Activated CD4-positive, alpha-beta T cell treated with anti-CD3 and anti-CD28 coated beads, Interleukin-2, amount 10 ng/mL, durations not matched to agents 24 days and 14 days (primary cell): ENCODE measurements at places on chromosomes 5 and 9. TPM values are rescaled to one million over a fixed set of nuclear protein-coding genes. Genes with fewer than 3 reads are reported as not detected.

SURF6 gene
- total RNA-seq, result 27.4 and 28.8 TPM in 2 replicates

TMC1 gene
- not detected in 2 replicates for total RNA-seq

GGTA1 gene
- total RNA-seq, result 0.14 TPM in 1 of 2 replicates, not detected in the other

TAF11L12 gene
- not detected in 2 replicates for total RNA-seq

DCAF10 gene
- total RNA-seq, result 14.5 and 17.8 TPM in 2 replicates

DNA sequence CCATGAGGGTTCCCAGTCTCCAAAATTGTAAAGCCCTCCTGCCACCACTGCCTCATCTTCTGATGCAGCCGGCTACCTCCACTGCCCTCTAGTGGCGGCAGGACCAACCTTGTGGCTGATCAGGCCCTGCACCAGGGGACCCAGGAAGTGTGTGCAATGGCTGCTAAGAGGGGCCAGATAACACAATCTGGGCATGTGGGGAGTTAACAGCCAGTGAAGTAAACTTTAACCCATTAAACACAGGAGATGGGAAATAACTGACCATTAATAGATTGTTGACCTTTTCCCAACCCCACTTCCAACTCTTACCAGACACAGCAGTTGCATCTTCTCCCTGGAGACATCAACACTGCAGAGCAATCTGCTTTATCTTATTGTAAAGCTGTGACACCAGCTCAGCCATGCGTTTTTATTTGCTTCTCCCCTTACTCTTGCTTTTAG lies 63.3 kb downstream of the FREM1 start:
- H3K4me3 ChIP-seq, result no peak overlapping the region
- peaks cover 9% of the 10 kb centered on the region for H3K27me3 ChIP-seq
- H3K27ac ChIP-seq, result no peak overlapping the region
- peak; percentile 87 for DNase-seq

- no peak overlapping the region for H3K4me3 ChIP-seq
- H3K27me3 ChIP-seq, result no peaks in the 10 kb centered on the region
- H3K4me1 ChIP-seq, result peaks cover 2% of the 10 kb centered on the region
- H3K36me3 ChIP-seq, result peaks cover 13% of the 10 kb centered on the region
These were observed 1.8 kb downstream of the ACTL7A start for GRCh38 chr9:108863891-108864290.

DNA sequence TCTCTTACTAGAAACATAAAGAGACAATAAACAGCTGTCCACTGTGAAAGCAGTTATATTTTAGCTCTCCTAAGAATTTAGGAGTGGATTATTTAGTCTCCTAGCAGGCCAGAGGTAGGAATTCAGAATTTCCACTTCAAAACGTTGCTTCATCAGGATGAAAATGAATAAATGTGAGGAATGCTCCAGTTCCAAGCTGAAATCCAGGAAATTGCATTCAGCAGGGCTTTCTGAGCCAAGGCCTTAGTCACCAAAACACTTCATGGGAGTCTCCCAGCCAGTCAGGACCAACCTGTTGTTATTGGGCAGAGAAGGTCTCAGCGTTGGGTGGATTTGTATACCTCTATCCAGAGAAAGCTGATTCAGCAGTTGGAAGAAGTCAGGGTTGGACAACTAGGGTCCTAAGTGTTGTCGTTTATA lies 1040.3 kb downstream of the TLE1 start:
- DNase-seq, result no peak
- no peaks in the 10 kb centered on the region for H3K27me3 ChIP-seq
- H3K4me1 ChIP-seq, result no peaks in the 10 kb centered on the region
- no peaks in the 10 kb centered on the region for H3K36me3 ChIP-seq
- H3K4me3 ChIP-seq, result no peak overlapping the region

DNA sequence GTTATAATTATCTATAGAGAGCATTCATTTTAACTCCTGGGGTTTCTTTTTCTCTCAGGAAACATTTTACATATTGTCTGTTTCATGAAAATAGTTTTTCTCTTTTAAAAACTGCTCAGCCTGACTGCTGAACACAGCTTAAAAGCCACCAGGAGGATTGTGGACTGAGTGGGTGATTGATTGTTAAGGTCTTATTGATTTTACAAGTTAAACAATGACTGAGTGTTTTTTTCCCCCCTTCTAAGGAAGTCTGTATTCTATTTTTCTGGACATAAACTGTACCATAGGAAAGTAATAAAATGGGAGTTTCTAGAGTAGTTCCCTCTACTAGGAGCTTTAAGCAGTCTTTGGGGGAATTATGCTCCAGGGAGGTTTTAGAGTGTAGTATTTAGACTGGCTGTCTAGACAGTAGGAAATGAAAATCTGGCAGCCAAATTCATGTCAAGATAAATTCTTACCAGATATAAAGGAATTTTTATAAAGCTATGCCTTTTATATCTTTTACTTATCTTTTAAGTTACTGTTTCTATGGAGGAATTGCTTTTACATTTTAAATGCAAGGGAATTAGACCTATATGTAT lies 463.9 kb downstream of the PRR16 start:
- no peaks in the 10 kb centered on the region for H3K27me3 ChIP-seq
- no peak overlapping the region for H3K4me3 ChIP-seq
- no peak for DNase-seq
- no peaks in the 10 kb centered on the region for H3K36me3 ChIP-seq
- H3K27ac ChIP-seq, result no peak overlapping the region
- no peaks in the 10 kb centered on the region for H3K4me1 ChIP-seq

DNA sequence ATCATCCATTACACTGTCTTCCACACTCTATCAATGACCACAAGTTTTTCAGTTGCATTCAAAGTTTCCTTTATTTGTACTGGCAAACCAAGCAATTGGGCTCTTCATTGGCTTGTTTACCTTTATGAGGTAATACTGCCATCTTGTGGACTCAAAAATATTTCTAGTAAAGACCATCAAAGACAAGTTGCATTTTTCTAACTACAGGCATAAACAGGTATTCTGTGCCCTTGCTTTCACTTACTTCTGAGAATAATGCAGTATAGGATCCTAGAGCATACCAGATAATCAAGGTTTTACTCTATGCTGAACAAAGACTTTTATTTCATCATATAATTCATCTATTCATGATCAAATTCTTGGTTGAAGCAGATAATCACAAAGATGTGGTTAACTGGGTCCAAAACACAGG lies 173.7 kb upstream of the POU5F2 start:
- no peaks in the 10 kb centered on the region for H3K27me3 ChIP-seq
- H3K27ac ChIP-seq, result no peak overlapping the region
- no peak overlapping the region for H3K4me3 ChIP-seq
- H3K4me1 ChIP-seq, result no peaks in the 10 kb centered on the region
- no peaks in the 10 kb centered on the region for H3K36me3 ChIP-seq

- peaks cover 3% of the 10 kb centered on the region for H3K27me3 ChIP-seq
- H3K4me3 ChIP-seq, result no peak overlapping the region
- H3K27ac ChIP-seq, result no peak overlapping the region
- no peaks in the 10 kb centered on the region for H3K36me3 ChIP-seq
- no peak for DNase-seq
- H3K4me1 ChIP-seq, result peaks cover 5% of the 10 kb centered on the region
These were observed 16.2 kb downstream of the ROPN1L start for GRCh38 chr5:10457682-10458574.

GRCh38 chr5:78586251-78586650 lies 62.3 kb downstream of the LHFPL2 start:
- no peak for DNase-seq
- H3K4me1 ChIP-seq, result no peaks in the 10 kb centered on the region
- no peaks in the 10 kb centered on the region for H3K36me3 ChIP-seq
- H3K4me3 ChIP-seq, result no peak overlapping the region

DNA sequence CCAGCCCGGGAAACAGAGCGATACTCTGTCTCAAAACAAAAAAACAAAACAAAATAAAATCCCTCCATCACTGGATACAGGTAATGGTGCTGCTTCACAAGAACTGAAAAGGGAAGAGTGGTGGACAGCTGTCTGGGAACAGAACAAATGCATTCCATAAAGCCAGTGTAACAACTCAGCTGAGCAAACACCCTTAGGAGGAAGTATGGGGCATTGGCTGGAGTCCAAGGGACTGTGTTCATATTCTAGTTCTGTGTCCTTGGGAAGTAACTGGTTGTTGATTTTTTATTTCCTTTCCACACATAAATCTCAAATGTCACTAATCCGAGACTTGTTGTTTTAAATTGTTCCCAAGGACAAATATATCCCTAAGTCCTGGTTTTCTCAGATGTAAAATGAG lies 38.3 kb downstream of the HTR1A start:
- H3K27ac ChIP-seq, result no peak overlapping the region
- no peak overlapping the region for H3K4me3 ChIP-seq
- no peaks in the 10 kb centered on the region for H3K36me3 ChIP-seq
- no peaks in the 10 kb centered on the region for H3K27me3 ChIP-seq

- no peak overlapping the region for H3K27ac ChIP-seq
- no peaks in the 10 kb centered on the region for H3K27me3 ChIP-seq
- H3K36me3 ChIP-seq, result no peaks in the 10 kb centered on the region
- H3K4me1 ChIP-seq, result no peaks in the 10 kb centered on the region
These were observed 41.9 kb upstream of the ZNF354A start for GRCh38 chr5:178772351-178772750.

DNA sequence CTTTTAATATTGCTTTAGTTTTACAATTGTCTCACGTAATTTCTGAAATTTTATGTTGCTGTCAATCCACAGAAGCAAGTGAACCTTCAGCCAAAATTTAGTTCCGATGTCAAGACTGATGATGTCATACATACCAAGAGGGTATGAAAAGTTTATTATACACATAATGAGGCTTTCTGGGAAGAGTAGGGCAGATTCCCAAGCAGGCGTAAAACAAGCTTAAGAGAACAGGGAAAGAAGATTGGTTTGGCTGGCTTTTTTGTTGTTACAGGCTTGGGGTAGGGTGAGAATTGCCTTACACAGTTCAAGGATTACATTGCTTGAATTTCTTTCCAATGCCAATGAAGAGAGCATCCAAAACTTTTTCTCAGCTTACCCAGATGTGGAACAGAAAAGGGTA lies 1962.9 kb upstream of the CDH6 start:
- H3K4me1 ChIP-seq, result no peaks in the 10 kb centered on the region
- H3K36me3 ChIP-seq, result no peaks in the 10 kb centered on the region
- no peak overlapping the region for H3K4me3 ChIP-seq
- H3K27me3 ChIP-seq, result no peaks in the 10 kb centered on the region
- no peak overlapping the region for H3K27ac ChIP-seq

DNA sequence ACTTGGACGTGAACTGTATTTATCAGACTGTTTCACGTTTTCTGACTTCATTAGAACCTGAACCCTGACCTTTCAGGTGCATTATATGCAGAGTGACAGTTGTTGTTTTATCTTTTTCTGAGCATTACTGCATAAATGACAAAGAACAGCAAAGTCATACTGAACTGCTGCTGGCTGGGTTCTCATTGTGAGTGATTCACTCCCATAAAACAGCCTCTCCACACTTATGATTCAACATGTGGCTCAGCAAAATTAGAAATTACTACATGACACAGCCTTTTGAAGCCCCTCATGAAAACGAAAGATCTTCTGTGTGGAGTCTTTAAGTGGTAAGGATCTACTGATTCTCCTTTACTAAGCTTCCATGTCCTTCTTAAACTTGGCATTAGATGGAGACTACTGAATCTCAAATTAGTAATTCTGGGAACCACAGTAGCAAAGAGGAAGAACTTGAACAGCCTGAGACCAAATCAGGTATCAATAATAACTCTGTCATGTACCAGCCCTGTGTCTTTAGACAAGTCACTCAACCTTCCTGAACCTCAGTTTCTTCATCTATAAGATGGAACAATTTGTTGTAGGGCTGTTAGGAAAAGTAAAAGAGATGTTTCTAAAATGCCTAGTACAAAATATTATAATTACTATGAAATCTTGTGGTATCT lies 172.3 kb upstream of the GNA14 start:
- H3K4me1 ChIP-seq, result peaks cover 19% of the 10 kb centered on the region
- peaks cover 5% of the 10 kb centered on the region for H3K36me3 ChIP-seq
- H3K4me3 ChIP-seq, result no peak overlapping the region
- peak overlapping the region; percentile 64 for H3K27ac ChIP-seq
